ENCODE measurements at places on chromosomes 16 and 17.

DNA sequence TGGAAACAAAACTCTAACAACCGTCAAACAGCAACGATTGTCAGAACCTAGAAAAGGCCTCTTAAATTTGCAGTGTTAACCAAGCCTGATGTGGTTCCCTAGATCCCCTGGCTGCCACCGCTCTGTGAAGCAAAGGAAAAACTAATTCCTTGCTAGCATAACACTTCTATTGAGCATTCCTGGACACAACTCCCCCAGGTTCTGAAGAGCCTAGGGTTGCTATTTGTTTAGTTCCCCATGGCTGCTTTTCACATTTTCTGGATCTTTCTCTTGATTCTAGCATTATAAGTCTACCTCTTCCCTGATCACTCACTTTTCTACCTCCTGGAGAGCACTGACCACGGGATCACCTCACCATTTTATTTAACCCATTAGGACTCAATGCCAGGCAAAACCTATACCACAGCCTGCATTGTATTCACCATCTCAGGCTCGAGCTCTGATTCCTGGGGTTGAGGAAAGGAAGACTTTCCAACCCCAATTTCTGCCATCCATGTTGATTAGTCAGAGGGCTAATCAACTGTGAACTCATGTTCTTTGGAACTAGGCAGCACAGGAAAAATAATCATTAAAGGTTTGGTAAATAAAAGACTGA is 692 bp upstream of the KCNJ16 start:
- no peak for DNase-seq
- H3K36me3 ChIP-seq: no peaks in the 10 kb centered on the region
- H3K4me3 ChIP-seq: no peak overlapping the region

DNA sequence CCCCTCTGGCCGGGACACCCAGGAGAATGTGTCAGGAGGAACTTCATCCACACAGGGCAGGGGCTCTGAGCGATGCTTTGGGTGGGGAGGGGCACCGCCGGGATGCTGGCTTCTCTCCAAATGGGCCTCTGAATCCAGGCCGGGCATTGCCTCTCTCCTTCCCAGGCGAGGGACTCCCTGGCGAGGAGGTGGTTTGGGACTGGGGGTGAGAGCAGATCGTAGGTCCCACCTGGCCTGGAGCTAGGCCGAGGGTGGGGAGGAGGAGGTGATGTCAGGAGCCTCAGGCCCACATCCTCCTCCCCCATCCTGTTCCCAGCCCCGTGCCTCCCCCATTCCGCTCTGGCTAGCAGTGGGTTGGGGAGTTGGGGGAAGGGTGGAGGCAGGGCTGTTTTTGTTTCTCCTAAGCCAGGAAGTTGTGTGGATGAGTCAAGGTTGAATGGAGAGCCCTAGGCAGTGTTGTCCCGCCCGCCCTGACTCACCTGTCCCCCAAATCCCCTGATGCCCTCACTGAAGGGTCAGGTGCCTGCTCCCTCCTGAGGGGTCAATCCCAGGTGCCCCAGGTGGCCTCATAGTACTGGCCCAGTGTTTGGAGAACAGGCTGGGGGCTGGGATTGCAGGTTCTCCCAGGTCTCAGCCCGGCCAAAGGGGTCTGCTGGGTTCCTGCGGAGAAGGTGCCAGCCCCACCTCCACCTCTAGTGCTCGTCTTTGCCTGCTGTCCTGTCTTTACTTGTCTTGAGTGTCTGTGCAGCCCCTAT is 2.8 kb downstream of the GRB7 start:
- H3K4me1 ChIP-seq: peaks cover 30% of the 10 kb centered on the region
- H3K27ac ChIP-seq: no peak overlapping the region
- no peak for DNase-seq
- no peaks in the 10 kb centered on the region for H3K36me3 ChIP-seq
- peaks cover 10% of the 10 kb centered on the region for H3K27me3 ChIP-seq
- no peak overlapping the region for H3K4me3 ChIP-seq

DNA sequence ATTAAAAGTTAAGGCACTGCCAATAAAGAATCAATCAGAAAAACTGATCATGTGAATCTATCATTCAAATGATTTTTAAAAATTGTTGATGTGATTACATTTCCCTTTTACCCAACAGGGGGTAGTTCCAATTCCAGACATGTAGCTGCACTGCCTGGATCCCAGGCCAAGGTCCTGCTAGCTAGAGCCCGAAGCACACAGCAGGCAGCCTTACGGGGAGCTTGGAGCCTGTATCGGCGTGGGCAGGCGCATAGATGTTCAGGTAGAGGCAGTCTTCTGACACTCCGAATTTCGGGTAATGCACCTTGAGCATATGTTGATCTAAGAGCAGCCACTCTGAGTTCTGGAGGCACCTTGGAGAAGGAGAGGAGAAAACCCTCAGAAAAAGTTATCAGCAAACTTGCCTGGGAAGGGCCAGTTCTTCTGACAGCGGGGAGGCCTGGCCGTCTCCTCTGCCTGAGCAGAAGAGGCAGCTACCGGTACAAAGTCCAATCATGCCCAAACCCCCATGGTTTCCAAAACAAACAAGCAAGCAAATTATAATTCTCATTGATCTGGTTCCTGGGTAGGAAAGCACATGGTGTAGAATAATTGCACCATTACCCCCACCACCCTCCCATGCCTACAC is 3.6 kb downstream of the CES5A start:
- H3K36me3 ChIP-seq: no peaks in the 10 kb centered on the region
- no peak for DNase-seq
- no peak overlapping the region for H3K4me3 ChIP-seq
- H3K4me1 ChIP-seq: no peaks in the 10 kb centered on the region
- no peak overlapping the region for H3K27ac ChIP-seq
- H3K27me3 ChIP-seq: peaks cover 9% of the 10 kb centered on the region

DNA sequence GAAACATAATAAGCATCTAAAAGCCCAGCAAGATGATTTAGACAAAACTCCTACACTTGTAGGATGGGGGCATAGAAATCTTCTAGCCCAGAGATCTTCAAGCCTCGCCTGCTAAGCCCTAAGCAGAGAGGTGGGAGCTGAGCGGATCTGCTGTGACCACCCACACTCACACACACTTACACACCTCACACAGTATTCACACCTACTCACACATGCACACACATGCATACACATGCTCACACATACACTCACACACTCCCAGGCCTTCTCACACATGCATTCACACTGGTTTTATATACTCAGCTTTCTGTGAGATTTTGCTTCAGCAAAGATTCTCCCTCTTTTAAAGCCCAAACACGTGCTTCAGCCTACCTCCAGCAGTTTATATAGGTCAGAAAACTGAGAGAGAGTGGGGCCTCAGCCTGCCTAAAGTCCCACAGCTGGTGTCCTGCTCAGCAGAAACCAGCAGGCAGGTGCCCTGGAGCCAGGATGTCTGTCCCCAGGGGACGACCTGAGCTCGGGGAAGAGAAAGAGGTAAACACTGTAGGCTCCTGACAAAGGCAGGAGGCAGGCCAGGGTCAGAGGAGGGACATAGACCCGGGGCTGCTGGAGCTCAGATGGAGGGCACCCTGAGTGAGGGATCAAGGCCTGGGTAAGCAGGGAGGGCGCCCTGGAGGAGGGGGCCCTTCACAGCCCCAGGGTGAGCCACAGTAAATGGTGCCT is 12.0 kb upstream of the KRT19 start:
- H3K36me3 ChIP-seq: no peaks in the 10 kb centered on the region
- no peak for DNase-seq
- H3K4me3 ChIP-seq: no peak overlapping the region
- H3K4me1 ChIP-seq: no peaks in the 10 kb centered on the region
- no peak overlapping the region for H3K27ac ChIP-seq

DNA sequence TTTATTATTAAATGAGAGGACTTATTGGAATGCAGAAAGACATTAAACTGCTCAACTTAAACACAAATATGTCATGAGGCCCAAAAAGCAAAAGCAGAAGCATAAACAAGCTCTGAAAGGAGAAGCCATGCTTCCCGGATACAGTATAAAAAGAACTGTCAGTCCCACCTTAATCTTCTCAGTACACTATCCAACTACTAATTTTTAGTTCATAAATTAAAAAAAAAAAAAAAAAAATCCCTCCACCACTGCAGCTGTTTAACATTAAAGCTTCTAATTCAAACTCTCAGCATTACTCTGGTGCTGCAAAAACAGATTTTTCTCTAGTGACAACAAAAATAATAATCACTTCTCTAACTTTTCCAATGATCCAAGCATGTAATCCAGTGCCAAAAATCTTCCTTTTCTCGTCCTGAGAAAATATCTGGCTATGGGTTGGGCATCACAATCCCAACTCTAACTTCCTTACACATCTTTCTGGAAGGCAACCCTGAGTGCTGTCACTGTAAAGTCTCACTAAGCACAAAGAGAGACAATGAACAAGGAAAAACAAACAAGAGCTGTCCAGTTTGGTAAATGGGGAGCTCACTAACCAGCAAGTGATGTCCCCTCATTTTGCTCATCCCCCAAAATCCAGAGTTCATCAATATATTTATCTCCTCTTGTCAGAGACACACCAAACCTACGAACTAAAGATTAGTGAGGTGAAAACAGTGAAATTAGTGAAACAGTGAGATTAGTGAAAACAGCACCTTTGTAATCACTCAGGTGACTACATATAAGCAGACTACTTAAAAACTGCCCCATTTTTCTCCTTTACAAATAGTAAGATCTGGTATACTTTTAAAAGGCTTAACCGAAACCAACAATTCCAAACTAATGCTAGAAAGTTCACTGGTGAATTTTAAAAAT is 5.5 kb downstream of the USP32 start:
- H3K27me3 ChIP-seq: no peaks in the 10 kb centered on the region
- no peak overlapping the region for H3K27ac ChIP-seq
- peaks cover 8% of the 10 kb centered on the region for H3K36me3 ChIP-seq
- peaks cover 35% of the 10 kb centered on the region for H3K4me1 ChIP-seq
- no peak overlapping the region for H3K4me3 ChIP-seq
- DNase-seq: no peak

DNA sequence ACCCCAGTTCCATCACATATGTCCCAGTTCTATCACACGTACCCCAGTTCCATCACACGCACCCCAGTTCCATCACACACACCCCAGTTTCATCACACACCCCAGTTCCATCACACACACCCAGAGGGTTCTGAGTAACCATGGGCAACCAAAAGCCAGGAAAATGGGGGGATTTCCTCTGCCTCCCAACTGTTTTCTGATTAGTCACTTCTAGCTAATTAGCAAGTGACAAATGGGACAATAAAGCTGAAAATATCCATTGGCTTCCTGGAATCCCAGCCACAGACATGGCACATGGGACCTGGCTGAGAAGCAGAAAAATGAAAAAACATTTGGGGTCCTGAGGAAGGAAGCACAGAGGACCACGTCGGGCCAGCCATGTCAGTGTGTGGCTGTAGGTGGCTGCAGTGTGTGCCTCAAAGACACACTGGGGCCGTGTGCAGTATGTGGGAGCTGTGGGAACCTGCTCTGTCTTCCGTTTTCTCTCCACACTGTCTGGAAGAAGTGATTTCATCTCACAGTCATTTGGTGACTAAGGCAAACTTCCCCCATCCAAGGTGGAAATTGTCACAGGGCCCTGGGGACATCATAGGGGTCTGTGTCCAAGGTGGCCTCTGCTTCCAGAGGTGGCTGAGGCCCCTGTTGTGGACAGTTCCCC is 106.7 kb downstream of the CMIP start:
- H3K27ac ChIP-seq: no peak overlapping the region
- H3K4me3 ChIP-seq: no peak overlapping the region
- no peak for DNase-seq
- peaks cover 2% of the 10 kb centered on the region for H3K36me3 ChIP-seq

DNA sequence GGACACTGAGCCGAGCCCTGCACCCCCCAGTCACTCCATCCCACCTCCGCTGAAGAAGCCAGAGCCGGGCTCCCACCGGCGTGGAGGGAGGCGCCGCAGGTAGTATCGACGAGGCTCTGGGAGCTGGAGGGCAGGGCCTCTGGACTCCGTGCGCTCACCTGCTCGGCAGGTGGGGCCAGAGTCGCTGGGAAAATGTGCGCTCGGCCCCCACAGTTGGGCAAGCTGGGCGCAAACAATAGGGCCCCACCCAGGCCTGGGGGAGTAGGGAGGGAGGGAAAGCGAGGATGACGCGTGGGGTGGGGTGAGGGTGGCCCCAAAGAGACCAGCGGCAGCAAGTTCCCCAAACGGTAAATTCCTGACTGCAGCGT is 668 bp downstream of the JUP start:
- DNase-seq: no peak
- H3K4me1 ChIP-seq: peaks cover 55% of the 10 kb centered on the region
- no peaks in the 10 kb centered on the region for H3K36me3 ChIP-seq
- H3K4me3 ChIP-seq: peak overlapping the region; percentile 71
- H3K27me3 ChIP-seq: peaks cover 10% of the 10 kb centered on the region

- peaks cover 9% of the 10 kb centered on the region for H3K27me3 ChIP-seq
- no peak overlapping the region for H3K4me3 ChIP-seq
- DNase-seq: no peak
- no peaks in the 10 kb centered on the region for H3K36me3 ChIP-seq
- H3K4me1 ChIP-seq: peaks cover 9% of the 10 kb centered on the region
- H3K27ac ChIP-seq: no peak overlapping the region
These were observed 22.6 kb downstream of the EMP2 start for GRCh38 chr16:10557750-10558149.

DNA sequence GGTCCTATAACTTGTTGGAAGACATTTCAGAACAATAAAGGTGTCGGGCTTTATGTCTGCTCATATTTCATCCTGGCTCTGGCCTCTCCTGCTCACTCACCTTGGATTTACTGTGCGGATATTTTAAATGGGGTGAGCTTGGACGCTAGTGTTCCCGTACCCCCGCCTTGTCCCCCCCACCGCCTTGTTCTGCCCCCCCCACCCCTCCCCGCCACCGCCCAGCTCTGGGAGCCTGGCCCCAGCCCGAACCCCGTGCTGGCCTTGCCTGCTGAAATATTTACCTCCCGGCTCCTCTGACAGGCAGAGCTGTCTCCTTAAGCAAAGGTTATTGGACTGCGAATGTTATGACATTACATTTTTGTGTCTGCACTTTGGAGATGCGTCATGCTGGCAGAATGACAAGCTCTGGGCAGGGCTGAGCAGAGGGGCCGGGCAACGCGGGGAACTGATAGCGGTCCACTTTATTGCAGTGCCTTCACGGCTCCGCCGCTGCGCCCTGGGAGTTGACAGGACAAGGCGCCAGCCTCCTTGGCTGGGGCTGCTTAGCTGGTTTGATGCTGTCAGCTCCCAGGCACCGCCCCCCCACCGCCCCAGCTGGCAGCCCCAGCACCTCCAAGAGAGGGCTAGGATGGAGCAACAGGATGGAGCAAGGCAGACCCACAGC is 222.5 kb upstream of the GSE1 start:
- no peaks in the 10 kb centered on the region for H3K27me3 ChIP-seq
- H3K4me3 ChIP-seq: no peak overlapping the region
- no peaks in the 10 kb centered on the region for H3K4me1 ChIP-seq
- no peaks in the 10 kb centered on the region for H3K36me3 ChIP-seq
- no peak for DNase-seq

DNA sequence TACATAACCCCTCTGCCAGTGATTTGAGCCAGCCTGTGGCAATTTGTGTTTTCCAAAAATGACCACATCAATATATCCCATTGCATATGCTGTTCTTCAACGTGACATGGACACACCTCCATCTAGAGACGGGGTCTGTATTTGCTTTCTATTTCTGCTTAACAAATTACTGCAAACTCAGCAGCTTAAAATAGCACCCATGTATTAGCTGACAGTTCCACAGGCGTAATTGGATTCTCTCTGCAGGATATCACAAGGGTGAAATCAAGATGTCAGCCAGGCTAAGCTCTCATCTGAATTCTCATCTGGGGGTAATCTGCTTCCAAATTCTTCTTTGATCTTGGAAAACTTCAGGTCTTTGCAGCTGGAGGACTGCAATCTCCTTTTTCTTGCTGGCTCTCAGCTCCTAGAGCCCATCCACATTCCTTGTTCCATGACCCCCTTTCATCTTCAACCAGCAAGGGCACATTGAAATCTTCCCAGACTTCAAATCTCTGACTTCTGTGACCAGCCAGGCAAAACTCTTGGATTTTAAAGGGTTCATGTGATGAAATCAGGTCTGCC is 8.2 kb downstream of the KRT9 start:
- no peak for DNase-seq
- no peak overlapping the region for H3K27ac ChIP-seq
- H3K36me3 ChIP-seq: no peaks in the 10 kb centered on the region
- H3K4me1 ChIP-seq: peaks cover 12% of the 10 kb centered on the region
- no peak overlapping the region for H3K4me3 ChIP-seq

All from naive thymus-derived CD8-positive, alpha-beta T cell (primary cell).